ENCODE measurements at places on chromosomes 5 and 9.
A peak's percentile ranks its signal among the peaks of the same experiment; 100 is the strongest.

DNA sequence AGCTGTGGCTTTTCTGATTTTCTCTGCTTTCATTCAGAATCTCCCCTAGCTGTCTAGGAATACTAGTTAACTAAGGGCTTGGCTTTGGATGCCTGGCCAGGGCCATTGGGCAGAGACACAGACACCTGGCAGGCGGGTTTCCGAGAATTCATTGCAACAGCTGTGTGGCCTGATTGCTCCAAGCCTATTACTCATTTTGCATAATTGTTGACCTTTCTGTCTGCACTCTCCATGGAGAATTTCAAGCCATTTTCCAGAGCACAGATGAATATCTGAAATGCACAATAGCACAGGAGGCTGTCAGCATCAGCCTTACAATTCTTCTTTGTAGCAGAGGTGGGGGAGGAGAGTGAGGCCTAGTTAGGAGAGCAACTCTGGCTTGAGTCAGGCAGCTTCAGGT, 310.5 kb downstream of the DMAC1 start:
- no peak for DNase-seq

DNA sequence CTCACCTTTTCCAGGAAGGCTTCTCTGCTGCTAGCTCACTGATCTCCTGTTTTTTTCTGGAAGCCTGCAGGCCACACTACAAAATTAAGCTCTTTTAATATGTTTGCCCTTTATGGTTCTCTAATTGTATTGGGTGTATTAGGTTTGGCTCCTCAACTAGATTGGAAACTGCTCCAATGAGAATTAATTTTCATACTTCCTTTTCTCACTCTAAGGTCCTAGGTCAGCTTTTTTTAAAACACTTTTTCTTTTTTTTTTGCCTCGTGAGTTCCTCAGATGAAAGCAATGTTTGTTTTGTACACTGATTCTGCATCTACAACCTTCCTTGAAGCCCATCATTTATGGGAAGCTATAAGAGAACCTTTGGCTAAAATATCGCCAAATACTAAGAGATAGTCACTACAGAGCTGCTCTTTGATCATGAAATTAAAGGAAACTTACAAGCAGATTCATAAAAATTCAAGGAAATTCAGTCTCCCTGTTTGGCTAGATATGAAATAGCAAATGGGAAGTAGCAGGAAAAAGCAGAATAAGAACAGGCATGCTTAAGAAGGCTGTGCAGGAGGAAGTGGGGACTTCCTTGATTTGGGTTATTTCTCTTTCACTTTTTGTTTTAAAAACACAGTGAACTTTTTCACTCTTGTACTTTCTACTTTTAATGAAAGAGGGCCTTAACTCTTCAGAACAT, 55.2 kb upstream of the FYB1 start:
- DNase-seq, result no peak

- no peak for DNase-seq
Measured at GRCh38 chr9:136052991-136053756, 41.9 kb downstream of the NACC2 start.

GRCh38 chr5:39816866-39817265, 392.1 kb upstream of the DAB2 start:
- DNase-seq, result no peak

DNA sequence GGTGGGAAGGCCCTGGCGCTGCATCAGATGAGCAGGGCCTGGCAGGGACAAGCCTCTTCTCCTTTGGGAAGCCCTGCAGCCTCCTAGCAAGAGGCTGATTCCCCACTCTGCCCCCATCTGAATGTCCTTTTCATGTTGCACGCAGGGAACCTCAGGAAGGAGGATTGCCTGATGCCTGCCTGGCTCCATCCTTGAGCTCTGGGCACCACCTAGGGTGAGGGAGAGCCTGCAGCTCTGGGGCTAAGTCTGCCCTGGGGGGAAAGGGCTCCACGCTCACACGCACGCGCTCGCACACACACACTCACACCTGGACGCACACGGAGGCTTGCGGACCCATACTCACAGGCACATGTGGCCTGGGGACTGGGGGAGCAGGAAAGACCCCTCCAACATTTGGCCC, 86.6 kb downstream of the LMX1B start:
- no peak for DNase-seq

- no peak for DNase-seq
Measured at GRCh38 chr5:23318960-23319359, 188.4 kb upstream of the PRDM9 start.

DNA sequence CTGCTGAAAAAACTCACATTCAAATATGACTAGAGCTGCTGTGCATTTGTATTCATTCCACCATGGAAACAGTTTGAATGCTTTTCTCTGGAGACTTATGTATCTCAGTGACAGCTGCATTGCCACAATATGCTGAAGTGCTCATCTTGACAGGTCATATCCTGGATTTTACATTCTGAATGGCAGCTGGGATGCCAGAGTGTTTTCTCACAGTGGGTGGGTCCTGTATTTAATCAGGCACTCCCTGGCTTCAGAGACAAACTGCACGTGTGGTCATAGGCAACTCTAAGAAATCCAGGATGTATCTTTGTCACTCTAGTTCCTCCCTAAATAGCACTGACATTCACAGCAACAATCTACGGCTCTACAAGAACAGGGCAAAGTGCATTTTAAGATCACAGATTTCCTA, 75.6 kb downstream of the ST8SIA4 start:
- no peak for DNase-seq

- DNase-seq, result no peak
Measured at GRCh38 chr9:14107977-14108376, 206.0 kb downstream of the NFIB start.

DNA sequence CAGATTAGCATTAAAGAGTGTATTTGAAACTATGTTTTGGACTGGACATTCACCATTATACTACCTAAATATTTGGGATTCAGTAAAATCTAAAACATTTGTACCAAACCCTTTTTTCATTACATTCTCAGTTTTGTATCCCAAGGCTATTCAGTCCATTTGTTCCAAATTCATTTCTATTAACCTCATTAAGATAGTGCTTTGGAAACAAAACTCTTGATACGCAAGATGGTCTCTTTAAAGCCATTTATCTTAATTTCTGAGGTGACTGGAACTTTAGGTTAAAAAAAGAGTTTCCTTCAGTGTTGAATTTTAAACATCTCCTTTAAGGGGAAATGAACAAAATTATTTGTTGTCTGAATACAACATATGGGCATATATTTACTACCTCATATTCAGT, 702.5 kb upstream of the GRAMD2B start:
- no peak for DNase-seq

GRCh38 chr5:171598641-171599152, 179.2 kb downstream of the FGF18 start:
- no peak for DNase-seq

DNA sequence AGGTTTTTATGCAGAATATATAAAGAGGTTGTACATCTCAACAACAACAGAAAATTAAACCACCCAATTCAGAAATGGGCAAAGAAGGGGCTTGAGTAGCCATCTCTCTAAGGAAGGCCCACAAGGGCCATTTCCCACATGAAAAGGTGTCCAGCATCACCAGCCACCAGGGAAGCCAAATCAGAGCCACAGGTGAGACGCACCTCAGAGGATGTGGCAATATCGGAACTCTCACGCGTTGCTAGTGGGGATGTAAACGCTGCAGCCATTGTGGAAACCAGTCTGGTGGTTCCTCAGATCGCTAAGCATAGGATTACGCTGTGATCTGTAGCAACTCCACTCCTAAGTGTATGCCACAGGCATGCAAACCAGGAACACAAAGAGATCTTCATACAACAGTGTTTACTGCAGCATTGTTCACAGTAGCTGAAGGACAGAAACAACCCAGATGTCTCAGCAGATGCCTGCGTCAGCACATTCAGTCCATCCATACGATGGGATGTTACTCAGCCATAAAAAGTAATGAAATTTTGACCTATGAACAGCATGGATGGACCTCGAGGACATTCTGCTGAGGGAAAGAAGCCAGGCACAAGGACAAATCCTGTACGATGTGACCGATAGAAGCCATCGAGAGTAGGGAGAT, 84.3 kb upstream of the CACNA1B start:
- DNase-seq, result no peak

DNA sequence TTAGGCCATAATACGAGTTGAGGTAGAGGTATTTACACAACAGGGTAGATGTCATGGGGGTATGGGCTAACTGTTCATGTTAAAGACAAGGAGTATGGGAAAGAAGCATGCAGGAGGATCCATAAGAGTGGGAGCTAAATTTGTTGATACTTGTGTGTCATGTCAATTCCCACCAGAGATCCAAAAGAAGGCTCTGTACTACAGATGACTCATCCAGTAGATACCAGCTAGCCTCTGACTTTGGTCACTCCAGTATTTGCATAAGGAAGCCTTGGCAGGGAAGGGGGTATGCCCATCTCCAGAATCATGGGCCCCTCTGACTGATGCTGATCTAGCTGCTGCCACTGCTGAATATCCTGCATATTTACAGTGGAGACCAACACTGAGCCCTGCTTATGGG, 743.7 kb upstream of the GRAMD2B start:
- DNase-seq, result no peak

DNA sequence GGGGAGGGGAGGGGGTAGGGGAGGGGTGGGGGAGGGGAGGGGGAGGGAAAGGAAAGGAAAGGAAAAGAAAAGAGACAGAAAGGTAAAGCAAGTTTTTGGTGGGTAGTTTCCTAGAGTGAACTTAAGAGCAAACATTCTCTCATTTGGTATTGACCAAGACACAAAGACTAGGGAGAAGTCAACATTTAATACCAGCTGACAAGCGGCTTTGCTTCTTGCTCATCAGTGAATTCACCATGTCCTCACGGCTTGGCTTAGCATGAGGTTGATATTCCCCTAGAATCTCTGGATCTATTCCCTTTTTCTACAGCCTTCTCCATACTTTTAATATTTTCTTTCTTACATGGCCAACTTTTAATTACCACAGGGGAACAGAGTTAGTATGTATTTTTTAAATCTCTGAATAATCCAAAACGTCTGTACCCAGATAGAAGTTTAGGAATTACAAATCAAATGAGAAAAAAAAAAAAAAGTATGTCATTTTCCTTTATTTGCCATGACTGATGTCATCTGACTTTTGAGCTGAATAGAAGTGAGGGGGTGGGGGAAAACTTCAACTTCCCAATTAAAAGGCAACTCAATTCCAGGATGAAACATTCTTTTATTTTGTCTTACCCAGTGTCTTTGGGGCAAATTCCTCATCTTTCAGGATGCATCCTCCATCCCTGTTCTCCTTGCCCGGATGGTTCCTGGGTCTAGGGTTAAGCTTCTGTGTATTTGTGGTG, 40.1 kb upstream of the GLIS3 start:
- no peak for DNase-seq

GRCh38 chr9:111582888-111583287, 16.6 kb downstream of the PTGR1 start:
- no peak for DNase-seq

- no peak for DNase-seq
Measured at GRCh38 chr9:16883586-16883985, 13.1 kb upstream of the BNC2 start.

GRCh38 chr5:96783326-96783725, 24.4 kb downstream of the ERAP1 start:
- DNase-seq, result no peak

- no peak for DNase-seq
Measured at GRCh38 chr5:72956324-72957140, 691 bp downstream of the FCHO2 start.

GRCh38 chr5:175159956-175160355, 284.0 kb downstream of the DRD1 start:
- DNase-seq, result no peak

GRCh38 chr9:114856942-114857315, 51.1 kb upstream of the TNFSF15 start:
- DNase-seq, result no peak

GRCh38 chr5:163309914-163310313, 127.5 kb upstream of the CCNG1 start:
- DNase-seq, result no peak

GRCh38 chr9:81604306-81605169, 84.8 kb downstream of the TLE1 start:
- no peak for DNase-seq

GRCh38 chr5:2278825-2279456, 396.2 kb upstream of the IRX4 start:
- DNase-seq, result no peak

GRCh38 chr9:5582835-5583195, 46.1 kb upstream of the RIC1 start:
- DNase-seq, result peak; percentile 49

DNA sequence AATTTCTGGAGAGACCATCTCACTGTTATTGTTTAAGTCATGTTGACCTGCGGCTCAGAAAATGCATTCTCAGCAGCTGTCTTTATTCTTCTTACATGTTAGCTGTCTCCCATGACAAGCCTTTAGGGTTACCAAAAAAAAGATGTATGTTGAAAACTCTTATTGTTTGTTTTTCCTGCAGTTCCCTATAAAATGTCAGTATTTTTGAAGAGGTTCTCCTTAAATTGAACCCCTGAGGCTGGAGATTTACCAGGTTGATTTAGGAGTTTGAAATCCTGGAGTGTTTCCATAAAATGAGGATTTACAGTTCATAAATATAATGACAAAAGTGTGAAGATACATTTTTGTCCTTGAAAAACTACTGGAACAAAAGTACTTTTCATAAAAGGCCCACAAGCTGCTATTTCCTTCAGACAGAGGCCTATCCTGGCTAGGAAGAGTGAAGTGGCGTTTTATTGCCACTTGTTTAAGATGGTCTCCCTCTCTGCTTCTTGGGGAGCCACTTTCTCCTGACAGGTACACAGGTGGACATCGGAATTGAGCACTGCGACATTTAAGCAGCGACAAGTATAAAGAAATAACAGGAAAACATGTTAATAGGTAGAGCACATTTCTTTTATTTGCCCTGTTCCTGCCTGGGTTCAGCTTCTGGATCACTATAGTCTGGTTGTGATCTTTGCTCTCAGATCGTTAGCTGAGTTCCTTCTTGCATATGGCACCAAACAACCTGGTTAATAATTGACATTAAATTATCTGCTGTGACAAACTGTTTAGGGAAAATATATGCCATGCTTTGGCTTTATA, 344.8 kb upstream of the RPS23 start:
- no peak for DNase-seq

DNA sequence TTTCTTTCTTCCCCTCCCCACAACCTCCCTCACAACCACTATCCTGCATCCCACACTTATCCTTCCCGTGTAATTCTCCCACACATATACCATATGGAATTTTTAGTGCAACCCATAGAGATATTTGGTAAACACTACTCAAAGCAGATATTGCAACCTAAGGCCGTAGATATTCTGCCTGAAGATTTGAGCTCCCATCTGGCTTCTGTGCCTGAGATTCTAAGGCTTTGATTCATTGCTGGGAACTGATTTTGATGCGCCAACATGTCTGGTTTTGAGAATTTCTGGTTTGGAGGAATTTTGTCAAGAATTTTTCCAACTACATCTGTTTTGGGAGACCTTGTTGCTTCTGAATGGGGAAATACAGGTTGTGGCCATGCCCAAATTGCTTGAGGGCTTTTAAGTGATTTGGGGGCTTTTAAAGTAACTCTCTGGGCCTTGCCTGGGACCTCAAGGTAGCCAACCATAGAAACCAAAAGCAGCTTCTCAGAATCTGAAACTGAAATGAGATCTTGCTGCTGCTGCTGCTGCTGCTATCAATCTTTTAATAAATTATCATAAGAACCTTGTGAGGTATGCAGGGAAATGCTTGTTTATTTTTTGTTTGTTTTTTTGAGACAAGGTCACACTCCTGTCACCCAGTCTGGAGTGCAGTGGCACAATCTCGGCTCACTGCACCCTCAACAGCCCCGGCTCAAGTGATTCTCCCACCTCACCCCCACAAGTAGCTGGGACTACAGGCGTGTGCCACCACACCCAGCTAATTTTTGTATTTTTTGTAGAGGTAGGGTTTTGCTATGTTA, 36.2 kb downstream of the PLAC8L1 start:
- no peak for DNase-seq

GRCh38 chr5:15248731-15249130, 251.2 kb upstream of the FBXL7 start:
- DNase-seq, result no peak

GRCh38 chr9:91243029-91243428, 118.7 kb downstream of the AUH start:
- no peak for DNase-seq

Data from stimulated activated CD4-positive, alpha-beta T cell treated with anti-CD3 and anti-CD28 coated beads, Interleukin-1b, Interleukin-23, amount 100 ng/mL, for 48 hours (primary cell).